ENCODE measurements at places on chromosomes 4 and X.

- no peak for DNase-seq
These were observed 158.2 kb downstream of the SPRY1 start for GRCh38 chr4:123554801-123555232.

GRCh38 chr4:183905081-183905592 lies at the start of gene STOX2:
Gene STOX2, plus strand, starts transcription at chr4:183905307. Its CDS starts 1,484 bp downstream, at chr4:183906791.
- DNase-seq = no peak

DNA sequence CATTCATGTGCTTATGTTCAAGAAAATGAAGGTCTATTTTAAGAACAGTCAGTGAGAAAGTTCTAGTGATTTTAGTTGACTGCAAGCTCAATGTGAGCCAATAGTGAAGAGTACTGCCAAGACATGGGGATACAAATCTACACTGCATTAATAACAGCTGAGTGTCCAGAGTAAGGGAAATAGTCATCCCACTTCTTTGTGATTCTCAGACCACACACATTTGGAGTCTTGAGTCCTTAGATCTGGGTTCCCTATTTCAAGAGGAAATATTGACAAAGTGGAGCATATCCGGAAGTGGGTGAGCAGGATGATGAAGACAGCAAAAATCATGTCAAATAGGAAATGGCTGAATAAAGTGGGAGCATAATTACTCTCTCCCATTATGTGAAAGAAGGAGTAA lies 171.1 kb downstream of the LARP7 start:
- DNase-seq = no peak

DNA sequence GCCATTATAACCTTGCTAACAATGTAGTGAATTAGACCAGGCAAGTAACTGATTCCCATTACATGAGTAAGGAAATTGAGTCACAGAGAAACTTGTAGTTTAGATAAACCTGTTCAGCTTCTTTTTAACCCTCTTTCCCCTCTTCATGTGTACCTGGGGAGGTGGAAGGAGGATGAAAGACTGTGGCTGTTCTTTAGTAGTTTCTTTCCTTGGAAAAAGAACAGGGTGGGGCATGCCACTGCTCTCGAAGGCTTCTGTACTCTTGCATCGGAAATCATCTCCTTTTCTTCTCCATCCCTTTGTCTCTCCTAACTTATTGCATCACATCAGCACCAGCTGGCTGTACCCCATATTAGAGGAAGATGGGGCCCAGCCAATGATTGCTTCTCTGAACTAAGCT lies 171.4 kb downstream of the PPARGC1A start:
- DNase-seq = no peak

- DNase-seq = no peak
These were observed 1.3 kb upstream of the FAT4 start for GRCh38 chr4:125313497-125313896.

Measured in NCI-H187 treated with DMSO at 0.1 percent for 48 hours (cell line).